ENCODE measurements at places on chromosomes 4 and X.

GRCh38 chrX:16771483-16772398, 14.5 kb upstream of the TXLNG start:
- DNase-seq, result no peak

DNA sequence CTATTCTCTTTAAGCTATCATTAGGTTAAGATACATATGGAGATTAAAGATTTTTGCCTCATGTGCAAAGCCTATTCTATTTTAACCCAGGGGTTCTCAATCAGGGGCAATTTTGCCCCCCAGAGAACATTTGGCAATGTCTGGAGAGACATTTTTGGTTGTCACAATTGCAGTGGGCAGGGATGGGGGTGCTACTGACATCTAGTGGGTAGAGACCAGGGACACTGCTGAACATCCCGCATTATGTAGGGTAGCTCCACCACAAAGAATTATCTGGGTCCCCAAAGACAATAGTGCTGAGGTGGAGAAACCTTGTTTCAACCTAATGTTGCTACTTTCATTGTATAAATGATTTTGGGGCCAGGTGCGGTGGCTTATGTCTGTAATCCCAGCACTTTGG, 13.2 kb upstream of the CA5B start:
- DNase-seq, result no peak

- no peak for DNase-seq
Observed at GRCh38 chr4:153185331-153185852, 18.9 kb upstream of the TRIM2 start.

DNA sequence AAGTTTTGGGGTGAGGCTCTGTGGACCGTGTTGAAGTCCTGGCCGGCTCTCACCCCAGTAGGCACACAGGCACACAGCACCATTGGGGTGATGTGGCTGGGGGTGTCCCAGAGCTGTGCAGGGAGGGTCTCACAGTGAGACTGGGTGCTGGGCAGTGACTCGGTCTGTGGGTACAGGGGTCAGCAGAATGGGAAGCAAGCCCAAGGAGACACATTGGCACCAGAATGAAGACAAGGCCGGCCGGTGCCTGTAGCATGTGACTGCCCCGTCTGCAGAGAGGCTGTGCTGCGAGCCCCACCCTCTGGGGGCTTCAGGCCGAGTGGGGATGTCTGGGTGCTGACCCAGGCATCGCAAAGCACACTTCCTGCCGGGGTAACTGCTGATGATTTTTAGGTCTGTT, 5.2 kb downstream of the MAEA start:
- no peak for DNase-seq

DNA sequence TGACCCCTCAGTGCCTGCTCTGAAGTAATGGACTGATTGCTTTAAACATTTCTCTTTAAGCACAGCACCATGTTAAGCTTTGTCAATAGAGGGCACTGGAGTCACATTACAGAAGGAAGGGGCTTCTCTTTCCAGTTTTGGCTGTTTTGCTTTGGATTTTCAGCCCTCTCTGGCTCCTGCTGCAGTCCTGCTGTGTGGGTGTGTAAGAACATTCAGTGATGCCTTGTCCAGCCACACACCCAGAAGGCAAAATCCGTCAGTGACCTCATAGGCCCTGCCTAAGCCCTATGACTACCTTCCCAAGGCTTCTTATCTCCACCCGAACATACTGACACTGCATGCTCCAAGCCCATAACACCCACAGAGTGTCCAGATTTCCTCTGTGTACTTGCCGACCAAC, 215.3 kb upstream of the CTSO start:
- DNase-seq, result no peak

DNA sequence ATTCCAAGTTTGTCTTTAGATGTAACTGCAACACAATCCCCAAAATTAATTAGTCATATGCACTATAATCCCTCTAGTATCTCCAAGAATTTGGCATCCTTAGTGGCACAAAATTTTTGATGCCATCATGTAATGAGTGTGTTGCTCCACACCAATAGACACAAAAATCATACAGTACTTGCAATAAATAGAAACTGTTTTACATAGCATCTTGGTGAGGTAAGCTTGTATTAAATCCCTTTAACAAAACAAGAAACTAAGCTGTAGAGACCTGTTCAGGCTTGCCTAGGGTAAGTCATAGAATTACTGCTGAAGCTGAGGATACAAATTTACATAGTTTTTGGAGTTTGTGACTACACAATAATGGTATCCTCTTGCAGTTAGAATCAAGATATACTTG, 64.5 kb upstream of the PRSS12 start:
- DNase-seq, result no peak

DNA sequence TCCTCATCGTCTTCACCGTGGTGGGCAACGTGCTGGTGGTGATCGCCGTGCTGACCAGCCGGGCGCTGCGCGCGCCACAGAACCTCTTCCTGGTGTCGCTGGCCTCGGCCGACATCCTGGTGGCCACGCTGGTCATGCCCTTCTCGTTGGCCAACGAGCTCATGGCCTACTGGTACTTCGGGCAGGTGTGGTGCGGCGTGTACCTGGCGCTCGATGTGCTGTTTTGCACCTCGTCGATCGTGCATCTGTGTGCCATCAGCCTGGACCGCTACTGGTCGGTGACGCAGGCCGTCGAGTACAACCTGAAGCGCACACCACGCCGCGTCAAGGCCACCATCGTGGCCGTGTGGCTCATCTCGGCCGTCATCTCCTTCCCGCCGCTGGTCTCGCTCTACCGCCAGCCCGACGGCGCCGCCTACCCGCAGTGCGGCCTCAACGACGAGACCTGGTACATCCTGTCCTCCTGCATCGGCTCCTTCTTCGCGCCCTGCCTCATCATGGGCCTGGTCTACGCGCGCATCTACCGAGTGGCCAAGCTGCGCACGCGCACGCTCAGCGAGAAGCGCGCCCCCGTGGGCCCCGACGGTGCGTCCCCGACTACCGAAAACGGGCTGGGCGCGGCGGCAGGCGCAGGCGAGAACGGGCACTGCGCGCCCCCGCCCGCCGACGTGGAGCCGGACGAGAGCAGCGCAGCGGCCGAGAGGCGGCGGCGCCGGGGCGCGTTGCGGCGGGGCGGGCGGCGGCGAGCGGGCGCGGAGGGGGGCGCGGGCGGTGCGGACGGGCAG, 792 bp downstream of the ADRA2C start:
- no peak for DNase-seq

DNA sequence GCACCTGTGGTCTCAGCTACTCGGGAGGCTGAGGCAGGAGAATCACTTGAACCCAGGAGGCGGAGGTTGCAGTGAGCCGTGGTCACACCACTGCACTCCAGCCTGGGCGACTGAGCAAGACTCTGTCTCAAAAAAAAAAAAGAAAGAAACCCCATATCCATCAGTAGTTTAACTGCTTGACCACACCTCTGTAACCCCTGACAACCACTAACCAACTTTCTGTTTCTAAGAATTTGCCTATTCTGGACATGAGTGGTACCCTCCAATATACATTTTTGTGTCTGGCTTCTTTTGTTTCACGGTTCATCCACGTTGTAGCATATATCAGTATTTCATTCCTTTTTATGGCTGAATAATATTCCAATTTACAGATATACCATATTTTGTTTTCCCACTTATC, 9.1 kb downstream of the PPAT start:
- DNase-seq, result no peak

- DNase-seq, result no peak
Observed at GRCh38 chr4:176335421-176335820, 15.7 kb downstream of the SPCS3 start.

- no peak for DNase-seq
Observed at GRCh38 chr4:5084911-5085475, 33.7 kb downstream of the STK32B start.

- no peak for DNase-seq
Observed at GRCh38 chrX:105738162-105738561, 84.2 kb upstream of the NRK start.

DNA sequence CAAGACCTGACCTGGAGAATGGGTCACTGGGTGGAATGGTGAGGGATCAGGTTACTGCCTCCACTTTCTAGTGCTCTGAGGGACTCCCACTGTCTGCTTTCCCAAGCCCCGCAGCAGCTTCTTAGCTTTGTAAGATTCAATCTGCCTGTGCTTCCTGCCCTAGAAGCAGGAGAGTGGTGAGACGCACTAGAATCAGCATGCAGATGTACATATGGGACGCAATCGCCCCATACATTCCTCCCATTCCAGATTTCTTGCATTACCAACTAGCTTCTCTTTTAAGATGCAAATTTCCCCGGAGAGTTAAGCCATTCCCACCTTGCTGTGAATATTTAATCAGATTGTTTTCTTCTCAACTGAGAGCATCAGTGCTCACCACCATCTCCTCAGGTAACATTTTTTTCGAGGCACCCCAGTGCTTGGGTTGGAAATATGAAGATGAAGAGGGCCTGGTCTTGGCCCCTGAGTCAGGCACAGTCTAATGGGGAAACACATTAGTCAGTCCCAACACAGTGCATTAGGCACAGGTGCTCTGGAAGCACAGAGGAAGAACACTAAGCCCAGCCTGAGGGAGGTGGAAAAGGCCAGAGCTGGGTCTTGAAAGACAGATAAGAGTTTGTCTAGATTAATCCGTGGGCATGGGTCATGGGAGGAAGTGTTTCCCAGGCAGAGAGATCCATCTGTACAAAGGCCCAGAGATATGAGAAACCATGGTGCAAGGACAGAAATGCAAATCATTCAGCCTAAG, 66.7 kb upstream of the PRPS1 start:
- no peak for DNase-seq

- no peak for DNase-seq
Observed at GRCh38 chr4:170274616-170275015, 184.9 kb upstream of the AADAT start.

- DNase-seq, result no peak
Observed at GRCh38 chrX:101190736-101191135, 28.9 kb upstream of the DRP2 start.

GRCh38 chr4:115149106-115149505, 35.7 kb upstream of the NDST4 start:
- DNase-seq, result no peak

Measured in NCI-H524 treated with DMSO at 0.1 percent for 48 hours (cell line).